Tibial nerve (tissue), 4 donors: ENCODE measurements at places on chromosomes 4 and X.

GRCh38 chr4:173231916-173232315 is 63.3 kb downstream of the GALNT7 start:
- H3K36me3 ChIP-seq, result no peaks in the 10 kb centered on the region
- H3K4me3 ChIP-seq, result no peak overlapping the region

DNA sequence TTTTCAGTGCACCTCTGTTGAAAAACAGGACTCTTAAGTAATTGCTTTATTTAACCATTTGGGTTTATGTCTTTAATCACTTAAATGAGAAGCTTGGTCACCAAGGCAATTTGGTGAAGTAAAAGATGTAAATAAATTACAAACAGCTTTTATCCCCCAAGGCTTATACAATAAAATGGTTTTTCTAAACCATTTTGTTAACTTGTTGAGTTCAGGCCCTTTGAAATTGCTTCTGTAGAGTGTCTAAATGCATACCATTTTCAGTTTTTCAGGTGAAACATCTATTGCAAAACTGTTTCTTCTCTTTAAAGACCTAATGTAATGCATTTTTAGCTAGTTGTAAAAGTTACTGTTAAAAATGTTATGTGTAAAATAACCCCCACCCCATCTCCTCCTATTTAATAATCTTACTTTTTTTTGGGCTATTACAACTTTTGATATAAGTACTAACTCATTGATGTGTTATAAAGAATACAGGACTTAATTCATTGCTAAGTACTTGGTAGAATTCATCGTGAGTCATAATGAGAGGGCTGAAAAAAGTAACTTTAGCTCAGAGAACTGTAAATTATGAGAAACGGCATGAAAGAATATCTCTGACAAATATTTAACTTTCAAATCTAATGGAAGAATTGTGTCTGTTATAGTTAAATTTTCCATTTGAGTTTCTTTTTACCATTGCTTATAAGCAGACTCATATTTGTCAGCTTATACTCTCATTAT is 4.5 kb downstream of the RAPGEF2 start:
- H3K36me3 ChIP-seq, result no peaks in the 10 kb centered on the region
- no peak for DNase-seq
- no peak overlapping the region for H3K27ac ChIP-seq

DNA sequence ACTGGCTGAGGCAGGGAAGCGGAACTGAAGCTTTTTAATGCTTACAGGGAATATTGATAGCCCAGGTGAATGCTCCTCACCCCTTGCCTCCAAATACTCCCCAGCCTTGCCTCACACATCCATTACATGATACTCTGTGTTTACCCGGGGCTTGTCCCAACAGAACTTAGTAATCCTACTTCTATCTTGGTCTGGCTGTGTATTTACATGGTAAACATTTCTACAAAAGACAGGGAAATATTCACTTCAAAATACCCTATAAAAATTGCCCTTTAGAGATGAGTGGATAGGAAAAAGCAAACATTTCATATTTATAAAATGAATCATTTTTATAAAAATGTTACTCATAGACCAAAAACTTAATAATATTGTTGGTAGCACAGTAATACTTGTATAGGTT is 120.1 kb downstream of the NHS start:
- H3K27me3 ChIP-seq, result no peaks in the 10 kb centered on the region
- H3K36me3 ChIP-seq, result no peaks in the 10 kb centered on the region
- no peak for DNase-seq
- H3K4me1 ChIP-seq, result peaks cover 4% of the 10 kb centered on the region

- H3K4me3 ChIP-seq, result no peak overlapping the region
- H3K36me3 ChIP-seq, result no peaks in the 10 kb centered on the region
- no peaks in the 10 kb centered on the region for H3K4me1 ChIP-seq
- DNase-seq, result no peak
Measured at GRCh38 chr4:17218786-17219185, 293.1 kb downstream of the QDPR start.

- H3K4me3 ChIP-seq, result peak overlapping the region; percentile 5
- no peak for DNase-seq
- H3K36me3 ChIP-seq, result no peaks in the 10 kb centered on the region
Measured at GRCh38 chr4:38523524-38524448, 140.2 kb upstream of the KLF3 start.

GRCh38 chrX:1059576-1060561 is 152.6 kb downstream of the CRLF2 start:
- H3K27me3 ChIP-seq, result no peaks in the 10 kb centered on the region
- no peak overlapping the region for H3K4me3 ChIP-seq
- H3K4me1 ChIP-seq, result no peaks in the 10 kb centered on the region
- no peaks in the 10 kb centered on the region for H3K36me3 ChIP-seq
- no peak for DNase-seq

DNA sequence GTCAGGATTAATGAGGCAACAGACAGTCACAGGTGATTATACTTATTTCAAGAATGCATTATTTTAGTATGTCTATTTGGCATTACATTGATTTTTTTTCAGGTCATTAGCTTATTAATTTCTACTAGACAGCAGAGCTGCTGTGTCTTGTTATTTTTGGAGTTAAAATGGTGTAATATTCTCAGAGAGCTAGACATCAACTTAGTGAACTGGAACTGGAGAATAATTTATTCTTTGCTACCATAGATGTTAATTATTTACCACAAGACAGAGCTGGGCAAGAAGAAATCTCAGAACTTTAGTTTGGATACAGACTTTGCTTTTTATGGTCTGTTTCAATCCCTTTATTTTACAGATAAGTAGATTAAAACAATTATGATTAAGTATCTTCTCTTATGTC is 10.2 kb upstream of the HPGD start:
- H3K27me3 ChIP-seq, result no peaks in the 10 kb centered on the region
- no peaks in the 10 kb centered on the region for H3K36me3 ChIP-seq
- no peak for DNase-seq
- H3K4me3 ChIP-seq, result no peak overlapping the region
